PC-3 (cell line): ENCODE measurements at places on chromosomes 13 and 19. TPM values are rescaled to one million over a fixed set of nuclear protein-coding genes. Genes with fewer than 3 reads are reported as not detected.

GRCh38 chr19:18423258-18424020, 4.2 kb downstream of the SSBP4 start:
- no peak for DNase-seq
- H3K4me3 ChIP-seq, result no peak overlapping the region
- H3K36me3 ChIP-seq, result no peaks in the 10 kb centered on the region
- no peak overlapping the region for H3K27ac ChIP-seq
- H3K4me1 ChIP-seq, result peaks cover 19% of the 10 kb centered on the region

- DNase-seq, result peak; percentile 52
- H3K36me3 ChIP-seq, result no peaks in the 10 kb centered on the region
- H3K4me3 ChIP-seq, result no peak overlapping the region
- H3K4me1 ChIP-seq, result peaks cover 33% of the 10 kb centered on the region
Observed at GRCh38 chr13:24035411-24035810, 125.1 kb upstream of the SPATA13 start.

DNA sequence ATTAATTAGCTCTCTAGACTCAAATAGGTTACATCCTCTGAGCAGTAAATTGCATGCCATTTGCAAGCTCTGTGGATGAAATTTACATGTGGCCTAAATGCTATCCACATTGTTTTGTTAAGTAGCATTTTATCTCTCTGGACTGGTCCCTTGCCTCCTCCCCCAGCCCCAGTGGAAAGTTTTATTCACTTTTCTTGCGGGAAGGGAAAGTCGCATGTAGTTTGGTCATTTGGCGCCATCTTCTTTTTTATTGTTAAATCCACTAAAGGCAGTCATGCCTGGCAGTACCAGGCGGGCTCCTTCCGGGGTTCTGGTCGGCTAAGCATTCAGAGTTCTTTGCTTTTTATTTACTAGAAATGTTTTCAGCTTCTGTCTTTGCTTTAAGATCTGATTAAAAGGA, 188.7 kb downstream of the TM9SF2 start:
- DNase-seq, result no peak
- no peaks in the 10 kb centered on the region for H3K27me3 ChIP-seq
- no peaks in the 10 kb centered on the region for H3K36me3 ChIP-seq
- no peak overlapping the region for H3K4me3 ChIP-seq

- peaks cover 19% of the 10 kb centered on the region; the same call in 1 of the 2 replicates for H3K36me3 ChIP-seq
- no peaks in the 10 kb centered on the region for H3K27me3 ChIP-seq
- H3K4me1 ChIP-seq, result no peaks in the 10 kb centered on the region
- H3K27ac ChIP-seq, result no peak overlapping the region
- DNase-seq, result no peak
Observed at GRCh38 chr19:52590728-52591127, 20.6 kb downstream of the ZNF701 start.

DNA sequence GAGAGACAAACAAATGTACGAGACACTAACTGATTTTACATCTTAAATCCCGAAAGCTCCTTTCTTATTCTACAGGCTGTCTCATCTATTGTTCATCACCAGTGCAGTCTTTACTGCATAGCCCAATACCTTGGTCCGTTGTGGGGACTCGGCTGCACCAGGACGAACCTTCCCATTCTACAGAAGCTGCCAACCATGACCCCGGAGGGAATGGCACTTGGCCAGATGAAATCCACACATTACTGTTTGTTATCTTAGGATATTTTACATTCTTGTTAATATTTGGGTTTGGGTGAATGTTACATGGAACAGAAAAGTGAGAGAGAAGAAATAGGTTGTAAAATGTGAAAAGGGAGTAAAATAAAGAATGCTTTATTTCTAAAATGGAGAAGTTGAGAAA, 195.1 kb downstream of the RFC3 start:
- no peak for DNase-seq
- H3K27me3 ChIP-seq, result no peaks in the 10 kb centered on the region
- H3K4me3 ChIP-seq, result no peak overlapping the region
- peaks cover 5% of the 10 kb centered on the region for H3K4me1 ChIP-seq
- no peaks in the 10 kb centered on the region for H3K36me3 ChIP-seq

DNA sequence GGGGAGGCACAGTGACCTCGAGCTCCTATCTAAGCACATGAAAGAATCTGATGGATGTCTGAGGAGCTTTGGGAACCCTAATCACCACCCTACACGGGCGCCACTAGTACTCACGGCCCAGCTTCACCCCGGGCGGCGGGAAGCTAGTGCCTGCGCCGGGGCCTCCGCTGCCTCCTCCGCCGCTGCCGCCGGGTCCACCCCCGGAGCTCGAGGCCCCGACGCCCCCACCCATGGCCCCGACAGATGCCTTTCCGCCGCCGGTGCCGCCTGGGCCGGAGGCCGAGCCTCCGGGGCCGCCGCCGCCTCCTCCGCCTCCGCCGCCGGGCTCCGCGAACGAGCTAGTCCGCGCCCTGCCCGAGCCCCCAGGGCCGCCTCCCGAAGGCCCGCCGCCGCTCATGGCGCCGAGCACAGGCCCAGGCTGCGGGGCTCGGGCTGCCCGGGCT, 312 bp downstream of the GSK3A start:
- H3K27me3 ChIP-seq, result no peaks in the 10 kb centered on the region
- no peak for DNase-seq
- no peaks in the 10 kb centered on the region for H3K36me3 ChIP-seq
- H3K27ac ChIP-seq, result no peak overlapping the region
- H3K4me3 ChIP-seq, result peak overlapping the region; percentile 98

GRCh38 chr13:79860791-79861190, 379.8 kb downstream of the NDFIP2 start:
- no peaks in the 10 kb centered on the region for H3K36me3 ChIP-seq
- no peaks in the 10 kb centered on the region for H3K27me3 ChIP-seq
- DNase-seq, result no peak

DNA sequence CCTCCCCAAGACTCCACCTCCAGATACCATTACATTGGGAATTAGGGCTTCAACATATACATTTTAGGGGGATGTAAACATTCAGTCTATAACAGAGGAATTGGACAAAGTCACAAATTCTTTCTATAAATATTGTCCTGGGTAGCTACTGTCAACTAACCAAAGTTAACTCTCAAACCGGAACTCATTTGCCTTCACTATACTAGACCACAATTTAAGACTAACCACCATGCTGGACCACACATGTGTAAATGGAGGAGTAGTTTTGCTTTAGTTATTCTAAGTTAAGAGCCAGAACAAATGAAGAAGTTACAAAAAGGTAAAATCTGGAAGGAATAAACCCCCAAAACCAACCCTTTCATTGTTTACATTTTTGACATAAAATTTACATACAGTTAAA, 222.8 kb downstream of the NDFIP2 start:
- H3K4me3 ChIP-seq, result no peak overlapping the region
- no peak for DNase-seq
- H3K27me3 ChIP-seq, result no peaks in the 10 kb centered on the region
- no peaks in the 10 kb centered on the region for H3K4me1 ChIP-seq

- H3K27ac ChIP-seq, result no peak overlapping the region
- H3K27me3 ChIP-seq, result no peaks in the 10 kb centered on the region
- H3K4me1 ChIP-seq, result no peaks in the 10 kb centered on the region
Observed at GRCh38 chr19:11111771-11112144, 22.5 kb downstream of the LDLR start.

Gene TNNT1
- total RNA-seq, result 266 and 317 TPM in 2 replicates

Gene KASH5
- total RNA-seq, result not detected in 2 replicates

Gene NAPSA
- 1.2 and 3.0 TPM in 2 replicates for total RNA-seq

Gene C19orf67
- not detected in 2 replicates for total RNA-seq

Gene ZNF723
- not detected in 2 replicates for total RNA-seq

Gene TEX101
- not detected in 2 replicates for total RNA-seq

Gene WDR88
- total RNA-seq, result not detected in 2 replicates
